ENCODE measurements at places on chromosomes 5 and 9. TPM values are rescaled to one million over a fixed set of nuclear protein-coding genes. Genes with fewer than 3 reads are reported as not detected.
A peak's percentile ranks its signal among the peaks of the same experiment; 100 is the strongest.

LCN9 gene
- total RNA-seq: not detected

TPPP gene
- total RNA-seq: 2.4 TPM

MTREX gene
- total RNA-seq: 69.4 TPM

ANKRD20A1 gene
- 10.1 TPM for total RNA-seq

PAXX gene
- 63.9 TPM for total RNA-seq

F2RL2 gene
- 0.30 TPM for total RNA-seq

DNA sequence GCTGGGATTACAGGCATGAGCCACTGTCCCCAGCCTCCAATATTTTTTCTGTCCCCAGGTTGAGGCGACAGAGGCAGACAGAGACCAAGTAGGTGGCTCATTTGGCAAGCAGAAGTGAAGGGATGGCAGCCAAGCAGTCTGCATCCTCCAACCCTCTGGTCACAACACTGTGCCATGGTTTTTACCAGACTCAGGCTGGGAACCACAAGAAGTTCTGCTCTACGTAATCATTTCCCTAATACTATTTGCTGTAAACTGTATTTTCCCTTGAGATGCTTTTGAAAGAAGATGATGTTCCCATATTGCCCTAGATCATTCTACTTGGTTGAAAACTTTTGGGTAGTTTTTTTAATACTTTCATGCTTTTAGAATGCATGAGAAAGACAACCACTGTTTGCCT lies 40.5 kb downstream of the PTTG1 start:
- no peaks in the 10 kb centered on the region for H3K36me3 ChIP-seq
- no peak for DNase-seq
- peaks cover 15% of the 10 kb centered on the region for H3K4me1 ChIP-seq
- H3K27me3 ChIP-seq: no peaks in the 10 kb centered on the region
- H3K27ac ChIP-seq: no peak overlapping the region

DNA sequence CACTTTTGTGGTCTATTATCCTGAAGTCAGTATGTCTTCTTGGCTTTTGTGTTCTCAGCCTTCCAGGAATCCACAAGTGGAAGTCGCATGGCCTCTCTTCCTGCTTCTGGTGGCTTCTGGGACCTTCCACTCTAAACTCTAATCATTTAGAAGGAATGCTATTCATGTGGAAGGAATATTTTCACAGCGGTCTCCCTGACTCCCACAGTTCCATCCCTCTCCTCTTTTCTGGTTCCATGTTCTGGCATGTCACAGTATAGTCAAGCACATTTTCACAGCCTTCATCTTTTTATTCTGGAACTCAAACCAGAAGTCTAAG lies 7.3 kb upstream of the RAI14 start:
- H3K4me3 ChIP-seq: no peak overlapping the region
- H3K27ac ChIP-seq: no peak overlapping the region
- no peaks in the 10 kb centered on the region for H3K4me1 ChIP-seq
- H3K27me3 ChIP-seq: no peaks in the 10 kb centered on the region

DNA sequence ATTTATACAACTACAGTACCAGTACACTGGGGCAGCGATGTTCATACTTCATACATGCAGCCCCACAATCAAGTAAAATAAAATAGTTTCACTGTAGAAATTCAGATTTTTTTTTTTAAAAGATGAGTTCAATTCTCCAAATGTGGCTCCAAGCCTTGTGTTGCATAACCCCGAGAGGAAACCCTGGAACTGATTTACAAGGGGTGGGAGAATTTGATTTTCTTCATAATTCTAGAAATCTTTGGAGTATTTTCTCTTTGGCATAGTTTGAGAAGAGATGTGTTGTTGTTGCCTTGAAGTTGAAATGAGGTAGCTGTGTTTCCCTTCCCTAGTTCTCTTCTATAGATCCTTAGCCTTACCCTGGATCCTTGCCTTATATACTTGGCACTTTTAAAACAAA lies 3.1 kb downstream of the RHOBTB3 start:
- H3K36me3 ChIP-seq: no peaks in the 10 kb centered on the region
- DNase-seq: no peak
- H3K4me1 ChIP-seq: peaks cover 23% of the 10 kb centered on the region

DNA sequence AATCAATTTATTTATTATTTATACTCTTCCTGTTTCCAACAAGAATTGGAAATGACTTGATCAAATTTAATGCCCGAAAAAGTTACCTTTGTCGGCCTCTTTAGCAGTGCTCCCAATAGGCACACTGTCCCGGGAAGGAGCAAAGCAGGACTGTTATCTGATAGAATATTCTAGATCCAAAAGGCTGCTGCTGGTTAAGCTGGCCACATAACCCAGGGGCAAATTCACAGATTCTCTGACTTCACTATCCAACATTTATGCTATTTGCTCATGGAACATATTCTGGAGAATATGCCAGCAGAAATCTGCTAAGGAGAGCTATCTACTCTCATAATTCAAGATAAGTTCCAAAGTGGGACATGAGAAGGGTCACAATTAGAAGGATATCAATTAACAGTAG lies 100.2 kb upstream of the DMAC1 start:
- H3K27me3 ChIP-seq: no peaks in the 10 kb centered on the region
- DNase-seq: no peak
- H3K27ac ChIP-seq: no peak overlapping the region
- no peak overlapping the region for H3K4me3 ChIP-seq

- H3K4me1 ChIP-seq: peaks cover 19% of the 10 kb centered on the region
- peaks cover 46% of the 10 kb centered on the region for H3K27me3 ChIP-seq
- H3K27ac ChIP-seq: no peak overlapping the region
- DNase-seq: no peak
- no peaks in the 10 kb centered on the region for H3K36me3 ChIP-seq
Observed at GRCh38 chr9:91953718-91954117, 3.7 kb upstream of the ROR2 start.

DNA sequence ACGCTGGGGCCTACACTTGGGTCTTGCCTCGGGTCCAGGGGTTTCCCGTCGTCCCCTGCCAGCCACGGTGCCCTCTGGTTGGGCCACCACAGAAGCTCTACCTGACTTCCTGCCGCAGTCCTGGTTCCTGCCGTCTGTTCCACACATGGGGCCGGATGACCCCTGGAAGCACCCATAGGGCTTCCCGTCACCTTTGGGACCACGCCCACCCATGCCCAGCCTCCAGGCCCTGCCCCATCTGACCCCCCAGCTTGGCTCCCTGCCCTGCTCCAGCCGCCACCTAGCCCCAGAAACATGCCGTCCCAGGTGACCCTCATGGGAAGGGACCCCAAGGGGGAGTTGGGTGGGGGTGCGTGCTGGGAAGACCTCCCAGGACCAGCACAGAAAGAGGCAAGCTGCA lies 13.7 kb downstream of the MRPL36 start:
- H3K4me1 ChIP-seq: no peaks in the 10 kb centered on the region
- no peak overlapping the region for H3K27ac ChIP-seq
- no peaks in the 10 kb centered on the region for H3K27me3 ChIP-seq
- H3K36me3 ChIP-seq: no peaks in the 10 kb centered on the region

DNA sequence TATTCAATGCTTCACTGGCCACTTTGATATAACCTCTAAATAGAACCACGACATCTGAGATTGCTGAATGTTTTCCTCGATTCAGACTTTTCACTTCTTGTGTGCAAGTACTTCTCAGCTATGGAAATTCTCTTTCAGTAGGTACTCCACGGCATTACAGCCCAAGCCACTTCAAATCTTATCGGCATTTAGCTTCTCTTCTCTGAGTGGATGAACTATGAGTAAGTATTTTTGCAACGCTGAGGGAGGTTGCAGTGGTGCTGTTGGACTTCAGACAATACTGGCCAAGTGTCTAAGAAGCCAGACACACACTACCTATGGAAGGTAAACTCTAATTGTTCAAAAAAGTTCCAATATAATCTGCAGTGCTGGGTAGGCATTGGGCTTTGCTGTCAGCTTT lies 60.1 kb downstream of the FBN2 start:
- H3K27ac ChIP-seq: no peak overlapping the region
- H3K27me3 ChIP-seq: no peaks in the 10 kb centered on the region
- no peak for DNase-seq
- H3K4me1 ChIP-seq: no peaks in the 10 kb centered on the region
- H3K36me3 ChIP-seq: no peaks in the 10 kb centered on the region

GRCh38 chr5:124876566-124876965 lies 130.1 kb upstream of the ZNF608 start:
- H3K4me3 ChIP-seq: no peak overlapping the region
- H3K27ac ChIP-seq: no peak overlapping the region
- H3K36me3 ChIP-seq: no peaks in the 10 kb centered on the region
- no peaks in the 10 kb centered on the region for H3K27me3 ChIP-seq
- DNase-seq: no peak

GRCh38 chr5:78756858-78757257 lies 108.3 kb upstream of the LHFPL2 start:
- no peak for DNase-seq
- no peaks in the 10 kb centered on the region for H3K27me3 ChIP-seq
- H3K4me3 ChIP-seq: no peak overlapping the region
- H3K27ac ChIP-seq: no peak overlapping the region

DNA sequence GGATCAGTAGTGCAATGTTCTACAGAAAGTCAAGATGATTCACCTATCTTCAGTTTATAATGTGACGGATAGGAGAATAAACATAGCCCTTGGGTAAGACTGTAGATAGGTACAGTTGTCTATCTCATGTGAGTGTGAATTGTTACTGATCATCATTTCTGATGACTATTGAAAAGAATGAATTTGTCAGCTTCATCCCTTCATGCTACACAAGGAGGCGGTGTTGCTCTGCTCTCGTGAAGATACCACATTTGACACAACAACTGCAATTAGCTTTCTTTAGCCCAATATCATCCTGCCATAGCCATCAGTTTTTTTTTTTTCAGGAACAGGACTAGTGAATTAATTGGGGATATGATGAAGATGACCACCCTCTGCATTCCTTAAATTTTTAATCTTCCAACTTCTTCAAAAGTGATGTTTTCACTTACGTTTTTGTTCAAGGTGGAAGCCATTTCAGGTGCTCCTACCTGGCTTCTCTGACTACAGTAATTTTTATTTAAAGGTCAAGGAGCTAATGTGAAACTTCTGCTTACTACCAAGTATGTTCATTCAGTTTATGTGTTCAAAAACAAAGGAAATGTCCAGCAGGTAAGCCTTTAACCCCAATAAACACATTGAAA lies 152.9 kb upstream of the MOCS2 start:
- no peaks in the 10 kb centered on the region for H3K36me3 ChIP-seq
- no peak overlapping the region for H3K4me3 ChIP-seq
- H3K4me1 ChIP-seq: no peaks in the 10 kb centered on the region
- no peaks in the 10 kb centered on the region for H3K27me3 ChIP-seq
- DNase-seq: no peak
- H3K27ac ChIP-seq: no peak overlapping the region

DNA sequence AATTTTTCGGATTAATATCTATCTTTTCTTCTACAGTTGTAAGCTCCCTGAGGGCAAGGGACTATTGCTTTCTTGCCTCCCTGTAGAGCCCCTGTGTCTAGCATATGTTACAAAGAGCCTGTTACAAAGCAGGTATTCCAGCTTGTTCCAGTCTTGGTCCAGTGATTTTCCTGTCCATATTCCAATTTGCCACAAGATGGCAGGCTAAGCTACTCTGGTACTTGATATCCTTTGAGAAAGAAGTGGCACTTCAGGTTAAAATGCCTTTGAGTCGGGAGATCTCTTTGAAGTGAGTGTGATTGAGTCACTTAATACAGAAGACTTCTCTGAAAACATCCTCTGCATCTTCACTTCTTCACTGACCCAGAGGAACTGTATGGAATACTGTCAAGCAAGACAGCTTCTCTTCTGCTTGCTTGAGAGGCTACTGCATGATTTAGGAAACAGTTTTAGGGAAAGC lies 24.5 kb downstream of the CAVIN4 start:
- H3K4me3 ChIP-seq: no peak overlapping the region
- no peak for DNase-seq
- H3K27ac ChIP-seq: no peak overlapping the region

DNA sequence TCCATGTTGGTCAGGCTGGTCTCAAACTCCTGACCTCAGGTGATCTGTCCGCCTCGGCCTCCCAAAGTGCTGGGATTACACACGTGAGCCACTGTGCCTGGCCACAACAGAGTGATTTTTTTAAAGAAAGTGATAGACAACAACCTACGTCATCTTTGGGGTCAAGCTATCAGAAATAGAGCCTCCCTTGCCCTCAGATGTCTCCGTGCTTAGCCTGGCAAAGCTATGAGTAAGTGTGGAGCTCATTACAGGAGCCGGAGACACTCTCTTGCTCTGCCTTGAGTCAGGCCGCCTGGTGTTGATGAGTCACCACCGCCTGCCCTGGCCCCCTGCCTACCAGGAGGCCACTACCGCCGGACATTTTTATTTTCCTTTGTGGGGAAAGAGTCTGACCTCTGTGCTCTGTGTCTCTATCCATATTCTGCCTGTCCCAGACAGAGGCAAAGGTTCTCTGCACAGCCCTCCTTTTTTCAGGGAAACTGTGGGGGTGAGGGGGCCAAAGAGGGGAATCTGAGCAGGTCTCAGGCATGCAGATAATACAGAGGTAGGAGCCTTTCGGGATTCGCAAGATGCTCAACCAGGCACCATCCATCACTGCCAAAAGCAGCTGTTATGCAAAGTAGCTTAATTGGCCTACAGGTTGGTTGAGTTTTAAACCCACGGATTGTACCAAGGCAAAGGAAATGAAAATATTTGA lies 123.7 kb upstream of the CPEB4 start:
- H3K36me3 ChIP-seq: no peaks in the 10 kb centered on the region
- no peak for DNase-seq
- H3K27ac ChIP-seq: no peak overlapping the region
- H3K4me1 ChIP-seq: peaks cover 21% of the 10 kb centered on the region
- H3K27me3 ChIP-seq: no peaks in the 10 kb centered on the region

- H3K4me3 ChIP-seq: no peak overlapping the region
- H3K36me3 ChIP-seq: no peaks in the 10 kb centered on the region
- H3K4me1 ChIP-seq: peaks cover 9% of the 10 kb centered on the region
- DNase-seq: no peak
- H3K27ac ChIP-seq: peak overlapping the region; percentile 75
- no peaks in the 10 kb centered on the region for H3K27me3 ChIP-seq
Observed at GRCh38 chr5:116370886-116371285, 203.7 kb downstream of the SEMA6A start.

- H3K27ac ChIP-seq: no peak overlapping the region
- H3K36me3 ChIP-seq: no peaks in the 10 kb centered on the region
Observed at GRCh38 chr9:14303100-14303499, 10.8 kb downstream of the NFIB start.

DNA sequence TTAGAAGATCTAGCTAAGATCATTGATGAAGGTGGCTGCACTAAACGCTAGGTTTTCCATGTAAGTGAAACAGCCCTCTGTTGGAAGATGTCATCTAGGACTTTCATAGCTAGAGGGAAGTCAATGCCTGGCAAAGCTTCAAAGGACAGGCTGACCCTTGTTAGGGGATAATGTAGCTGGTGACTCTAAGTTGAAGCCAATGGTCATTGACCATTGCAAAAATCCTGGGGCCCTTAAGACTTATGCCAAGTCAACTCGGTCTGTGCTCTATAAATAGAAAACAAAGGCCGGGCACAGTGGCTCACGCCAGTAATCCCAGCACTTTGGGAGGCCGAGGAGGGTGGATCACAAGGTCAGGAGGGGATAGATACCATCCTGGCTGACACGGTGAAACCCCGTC lies 26.6 kb upstream of the FIBCD1 start:
- DNase-seq: no peak
- no peak overlapping the region for H3K4me3 ChIP-seq
- H3K4me1 ChIP-seq: no peaks in the 10 kb centered on the region
- H3K36me3 ChIP-seq: no peaks in the 10 kb centered on the region

GRCh38 chr9:87512311-87512710 lies 14.6 kb downstream of the DAPK1 start:
- peaks cover 17% of the 10 kb centered on the region for H3K4me1 ChIP-seq
- H3K4me3 ChIP-seq: no peak overlapping the region
- no peak overlapping the region for H3K27ac ChIP-seq
- no peaks in the 10 kb centered on the region for H3K27me3 ChIP-seq
- no peaks in the 10 kb centered on the region for H3K36me3 ChIP-seq
- no peak for DNase-seq
